ENCODE measurements at places on chromosomes 13 and 19.

DNA sequence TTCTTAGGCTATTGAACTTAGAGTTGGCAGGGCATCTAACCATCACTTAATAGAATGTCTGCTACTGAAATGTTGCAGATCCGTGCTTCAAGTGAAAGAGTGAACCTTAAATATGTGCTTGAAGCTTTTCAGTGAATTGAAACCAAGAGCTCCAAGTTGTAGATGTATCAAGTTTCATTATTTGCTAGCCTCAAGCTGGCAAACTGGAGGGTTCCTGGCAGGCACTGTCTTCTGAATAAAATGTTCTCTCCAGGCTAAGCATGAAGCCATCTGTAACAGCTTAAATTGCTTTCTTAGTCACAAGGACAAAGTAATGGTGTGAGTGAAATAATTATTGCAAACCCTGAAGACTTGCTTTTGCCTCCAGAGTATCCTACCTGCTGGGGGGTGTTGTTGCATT lies 415.0 kb upstream of the SPRY2 start:
- no peak for DNase-seq

DNA sequence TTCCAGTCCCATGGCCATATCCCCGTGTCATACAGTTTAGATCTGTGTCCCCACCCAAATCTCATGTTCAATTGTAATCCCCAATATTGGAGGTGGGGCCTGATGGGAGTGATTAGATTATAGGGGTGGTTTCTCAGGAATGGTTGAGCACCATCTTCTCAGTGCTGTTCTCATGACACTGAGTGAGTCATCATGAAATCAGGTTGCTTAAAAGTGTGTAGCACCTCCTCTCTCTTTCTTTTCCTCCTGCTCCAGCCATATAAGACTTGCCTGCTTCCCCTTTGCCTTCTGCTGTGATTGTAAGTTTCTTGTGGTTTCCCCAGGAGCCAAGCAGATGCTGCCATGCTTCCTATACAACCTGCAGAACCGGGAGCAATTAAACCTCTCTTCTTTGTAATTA lies 197.8 kb downstream of the NALCN start:
- no peak for DNase-seq

DNA sequence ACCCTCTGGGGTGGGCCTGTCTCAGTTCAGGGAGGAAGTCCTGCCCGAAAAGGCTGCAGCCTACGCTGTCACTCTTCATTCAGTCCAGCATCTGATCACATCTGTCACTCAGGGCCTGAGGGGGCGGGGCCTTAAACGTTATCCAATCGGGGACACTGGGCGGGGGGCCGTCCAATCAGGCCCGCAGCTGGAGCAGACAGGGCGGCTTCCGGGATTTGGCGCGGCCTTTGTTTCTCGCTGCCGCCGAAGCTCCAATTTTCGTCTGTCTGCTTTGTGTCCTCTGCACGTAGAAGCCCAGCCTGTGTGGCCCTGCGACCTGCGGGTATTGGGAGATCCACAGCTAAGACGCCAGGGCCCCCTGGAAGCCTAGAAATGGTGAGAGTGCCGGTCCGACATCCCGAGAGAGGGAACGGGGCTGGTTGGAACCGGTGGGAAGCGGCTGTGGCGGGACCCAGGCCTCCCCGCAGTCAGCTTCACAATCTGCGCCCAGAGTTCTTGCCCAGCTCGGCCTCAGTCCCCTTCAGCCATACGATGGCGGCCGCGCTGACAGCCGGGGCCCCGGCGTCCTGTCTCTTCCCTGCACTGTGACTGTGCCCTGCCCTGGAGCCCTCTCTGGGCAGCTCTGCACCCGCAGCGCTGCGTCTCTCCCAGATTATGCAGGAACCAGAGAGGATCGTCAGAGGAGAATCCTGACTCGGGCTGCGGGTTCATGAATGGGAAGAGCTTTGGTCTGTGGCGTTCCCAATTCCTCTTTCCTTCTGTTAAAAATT lies at the start of gene ZNF730:
ZNF730 (plus strand) TSS at position 224 of the 770 bp plus-strand sequence; CDS start at position 373, 149 bp downstream.
- DNase-seq = no peak

- no peak for DNase-seq
Observed at GRCh38 chr19:48405850-48406249, 12.4 kb downstream of the GRIN2D start.

All from Peyer's patch (tissue), 4 donors.